ENCODE measurements at places on chromosomes 16 and 17. TPM values are rescaled to one million over a fixed set of nuclear protein-coding genes. Genes with fewer than 3 reads are reported as not detected.

GRCh38 chr17:38609280-38610031 lies 3.7 kb upstream of the SRCIN1 start:
- DNase-seq: no peak
- no peak overlapping the region for H3K27ac ChIP-seq
- no peak overlapping the region for H3K4me3 ChIP-seq

GRCh38 chr16:66512272-66513110 lies 37.4 kb downstream of the TK2 start:
- H3K4me3 ChIP-seq: no peak overlapping the region
- H3K36me3 ChIP-seq: peaks cover 39% of the 10 kb centered on the region
- peaks cover 11% of the 10 kb centered on the region for H3K4me1 ChIP-seq

- no peaks in the 10 kb centered on the region for H3K36me3 ChIP-seq
- H3K27ac ChIP-seq: no peak overlapping the region
- no peak overlapping the region for H3K4me3 ChIP-seq
- no peak for DNase-seq
- peaks cover 58% of the 10 kb centered on the region for H3K27me3 ChIP-seq
These were observed 720 bp upstream of the ZPBP2 start for GRCh38 chr17:39867084-39867879.

GRCh38 chr16:72220875-72221629 lies 49.1 kb upstream of the PMFBP1 start:
- H3K27ac ChIP-seq: no peak overlapping the region
- H3K4me1 ChIP-seq: peaks cover 4% of the 10 kb centered on the region
- peaks cover 3% of the 10 kb centered on the region for H3K27me3 ChIP-seq
- no peaks in the 10 kb centered on the region for H3K36me3 ChIP-seq

The GFOD2 gene
- total RNA-seq: 26.1 TPM

The SMIM36 gene
- total RNA-seq: not detected
